LoVo (cell line): ENCODE measurements at places on chromosomes 6 and 20.

GRCh38 chr6:144123836-144124235 is 26.5 kb upstream of the STX11 start:
- DNase-seq = no peak

DNA sequence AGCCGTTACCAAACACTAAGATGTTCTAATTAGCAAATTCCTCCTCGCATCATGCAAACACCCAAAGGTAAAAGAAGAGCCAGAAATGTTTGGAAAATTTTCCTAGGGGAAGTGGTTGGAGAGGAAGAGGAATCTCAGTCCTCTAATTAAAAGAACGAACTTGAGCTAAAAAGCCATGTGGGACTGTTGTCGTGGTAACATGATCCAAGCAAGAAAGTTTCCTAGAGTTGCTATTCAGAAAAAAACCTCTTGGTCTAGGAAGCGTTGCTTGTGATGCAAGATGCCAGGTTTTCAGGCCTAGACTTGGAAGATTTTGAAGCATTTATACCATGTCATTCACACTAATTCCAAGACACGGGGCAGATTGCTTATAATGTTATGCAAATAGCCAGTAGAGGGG is 106.8 kb upstream of the DOK5 start:
- no peak for DNase-seq

- no peak for DNase-seq
Measured at GRCh38 chr20:57500962-57501361, 24.0 kb downstream of the CTCFL start.

GRCh38 chr6:4925580-4925979 is 78.3 kb downstream of the RPP40 start:
- no peak for DNase-seq

- no peak for DNase-seq
Measured at GRCh38 chr20:47295921-47296426, 60.5 kb downstream of the ZMYND8 start.
